Right ventricle myocardium inferior (tissue), 1 donor: ENCODE measurements at places on chromosomes 4 and X. TPM values are rescaled to one million over a fixed set of nuclear protein-coding genes. Genes with fewer than 3 reads are reported as not detected.

TACR3 gene
- not detected for total RNA-seq

- DNase-seq: no peak
Measured at GRCh38 chrX:68681443-68681941, 34.0 kb downstream of the STARD8 start.

IBSP gene
- not detected for total RNA-seq

GRCh38 chr4:79603681-79604080 lies 195.7 kb upstream of the GK2 start:
- no peak for DNase-seq

GRCh38 chrX:135923353-135923752 lies 29.8 kb downstream of the SAGE1 start:
- DNase-seq: no peak

GRCh38 chr4:144499777-144500176 lies 146.2 kb upstream of the HHIP start:
- no peak for DNase-seq

- DNase-seq: no peak
Measured at GRCh38 chr4:99315839-99316238, 5.4 kb downstream of the ADH1B start.

GRIA2 gene
- total RNA-seq: not detected

DNA sequence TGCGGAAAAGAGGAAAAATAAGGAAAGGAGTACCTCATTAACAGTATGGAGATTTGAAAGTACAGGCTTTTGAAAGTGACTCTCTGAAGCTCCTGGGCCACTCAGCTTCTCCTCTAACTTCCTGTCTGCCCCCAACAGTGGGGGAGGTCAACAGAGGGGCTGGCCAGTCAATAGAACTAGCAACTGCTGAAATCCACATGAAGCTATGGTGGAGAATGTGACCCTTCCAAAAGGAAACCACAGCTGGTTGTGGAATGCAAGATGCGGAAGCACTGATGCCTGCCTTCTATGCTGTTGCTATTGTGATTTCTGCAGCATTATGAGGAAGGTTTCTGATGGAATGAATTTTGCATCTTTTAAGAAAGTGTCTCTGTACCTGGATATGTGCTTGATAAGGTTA lies 2.4 kb downstream of the CORIN start:
- no peak for DNase-seq

IQSEC2 gene
- total RNA-seq: 11.6 TPM
